ENCODE measurements at places on chromosomes 2 and 18.
A peak's percentile ranks its signal among the peaks of the same experiment; 100 is the strongest.

DNA sequence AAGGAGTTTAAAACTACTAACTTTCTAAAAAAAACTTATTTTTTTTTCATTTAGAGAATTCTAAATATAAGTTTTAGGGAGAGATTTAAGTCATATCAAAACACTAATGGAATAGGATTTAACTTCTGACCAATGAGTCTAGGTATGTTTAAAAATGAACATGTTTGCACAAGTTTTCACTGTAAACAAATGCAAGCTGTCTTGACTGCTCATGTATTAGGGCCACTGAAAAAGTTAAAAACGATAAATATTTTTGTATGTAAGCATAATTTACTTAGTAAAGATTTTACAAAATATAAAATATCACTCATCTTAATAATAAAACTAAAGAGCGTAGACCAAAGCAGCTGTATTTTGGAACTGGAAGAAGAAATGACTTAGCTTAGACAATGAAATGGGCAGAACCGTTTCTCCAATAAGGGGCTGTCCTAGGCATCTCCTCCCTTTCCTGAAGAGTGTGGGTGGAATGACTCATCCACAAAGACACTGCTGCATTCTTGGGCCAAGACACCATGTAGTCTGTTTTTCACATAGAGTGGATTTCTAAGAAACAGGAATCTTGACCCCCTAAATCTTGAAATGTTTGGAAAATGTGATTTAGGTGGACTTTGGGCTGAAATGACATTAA lies 118.8 kb downstream of the MEP1B start:
- DNase-seq, result no peak

DNA sequence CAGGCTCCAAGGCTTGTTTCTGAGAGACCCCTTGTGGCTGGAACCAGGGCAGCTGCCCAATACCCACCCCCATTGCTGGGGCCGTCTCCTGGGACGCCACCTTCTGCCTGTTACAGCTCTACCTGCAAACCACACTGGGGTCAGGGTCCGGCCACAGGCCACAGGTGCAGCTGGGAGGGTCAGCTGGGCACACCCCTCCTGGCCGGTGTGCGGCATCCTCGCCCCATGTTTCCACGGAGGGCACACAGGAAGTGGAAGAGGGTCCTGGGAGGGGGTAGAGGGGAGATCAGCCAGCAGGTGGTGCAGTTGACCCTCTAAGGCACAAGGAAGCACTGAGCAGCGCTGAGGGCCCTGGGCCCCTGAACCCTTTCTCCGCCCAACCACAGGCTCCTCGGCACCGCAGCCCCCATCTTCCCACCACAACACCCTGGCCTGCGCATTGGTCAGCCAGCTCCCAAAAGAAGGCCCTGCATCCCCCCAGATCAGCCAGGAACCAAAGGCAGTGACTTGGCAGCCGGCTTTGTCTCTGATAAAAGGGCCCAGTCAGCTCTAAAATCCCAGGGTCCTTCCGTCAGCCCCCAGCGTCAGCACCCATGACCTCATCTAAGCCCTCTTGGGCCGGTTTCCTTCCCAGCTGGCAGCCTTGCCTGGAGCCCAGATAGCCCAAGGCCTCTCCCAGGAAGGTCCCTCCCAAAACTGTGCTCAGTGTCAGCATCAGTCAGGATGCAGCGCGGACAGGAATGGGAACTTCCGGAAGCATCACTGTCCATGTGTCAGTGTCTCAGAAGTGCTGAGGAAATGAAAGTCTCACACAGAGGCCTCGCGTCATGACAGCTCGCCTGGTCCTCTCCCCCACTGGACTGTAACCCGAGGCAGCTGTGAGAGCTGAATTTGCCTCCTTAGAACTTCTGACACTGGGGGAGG lies 1.7 kb downstream of the ERFE start:
- DNase-seq, result no peak

- DNase-seq, result no peak
Observed at GRCh38 chr2:38045811-38046210, 30.1 kb downstream of the CYP1B1 start.

DNA sequence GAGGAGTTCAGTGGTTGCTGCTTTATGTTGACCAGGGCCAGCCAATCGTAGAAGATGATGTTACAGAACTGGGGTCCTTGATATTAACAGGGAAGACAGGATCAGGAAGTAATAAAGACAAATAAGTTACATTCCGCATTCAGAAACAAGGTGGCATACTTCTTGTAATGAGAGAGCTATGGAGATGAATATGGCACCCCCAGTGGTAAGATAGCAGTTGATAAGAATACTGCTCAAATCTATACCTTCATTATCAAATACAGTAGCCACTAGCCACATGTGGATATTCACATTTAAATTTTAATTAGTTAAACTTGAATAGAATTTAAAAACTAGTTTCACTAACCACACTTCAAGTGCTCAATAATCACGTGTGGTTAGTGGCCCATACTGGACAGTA lies 290.4 kb upstream of the RBMS1 start:
- no peak for DNase-seq

GRCh38 chr2:143422681-143423080 lies 293.5 kb downstream of the ARHGAP15 start:
- DNase-seq, result no peak

- no peak for DNase-seq
Observed at GRCh38 chr2:161386228-161386824, 29.8 kb upstream of the TBR1 start.

- no peak for DNase-seq
Observed at GRCh38 chr2:30713698-30714097, 93.5 kb downstream of the CAPN13 start.

- no peak for DNase-seq
Observed at GRCh38 chr2:120737340-120738101, 1.9 kb downstream of the GLI2 start.

GRCh38 chr2:70553584-70554337 lies at the start of gene TGFA:
TGFA (minus strand) TSS chr2:70553826; CDS start chr2:70553767, 59 bp downstream.
- peak; percentile 78 for DNase-seq

DNA sequence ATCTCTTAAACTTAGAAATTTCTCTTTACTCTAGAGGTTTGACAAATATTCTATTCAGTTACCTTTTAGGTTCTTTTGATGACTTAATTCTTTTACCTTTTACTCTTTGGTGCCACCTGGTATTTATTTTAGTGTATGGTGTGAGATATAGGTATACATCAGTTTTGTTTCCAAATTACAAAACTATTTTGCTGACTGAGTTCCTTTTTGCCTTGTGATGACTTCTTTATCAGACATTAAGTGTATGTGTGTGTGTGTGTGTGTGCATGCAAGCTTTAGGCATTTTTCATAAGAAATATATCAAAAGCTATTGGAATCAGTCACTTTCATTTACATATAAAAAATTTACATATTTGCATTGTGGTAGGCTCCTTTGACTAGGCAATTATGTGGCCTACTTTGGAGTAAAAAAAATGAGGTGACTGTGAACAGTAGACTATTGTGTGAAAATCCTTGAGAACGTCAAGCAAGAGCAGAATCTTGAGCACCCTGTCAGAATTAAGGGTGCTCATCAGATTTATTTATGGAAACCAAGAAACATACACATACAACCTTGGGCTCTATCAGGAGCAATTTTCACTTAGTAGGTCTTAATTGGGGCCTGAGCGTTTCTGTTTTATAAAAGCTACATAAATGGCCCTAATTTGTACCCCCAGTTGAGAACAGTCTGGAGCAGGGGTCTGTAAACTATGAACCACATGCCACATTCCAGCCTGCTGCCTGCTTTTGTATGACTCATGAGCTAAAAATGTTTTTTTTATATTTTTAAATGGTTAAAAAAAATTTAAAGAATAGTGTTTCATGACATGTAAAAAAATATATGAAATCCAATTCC lies 415.9 kb downstream of the SLC4A3 start:
- no peak for DNase-seq

- no peak for DNase-seq
Observed at GRCh38 chr2:75589391-75590105, 28.8 kb upstream of the EVA1A start.

GRCh38 chr18:68427951-68428401 lies 286.9 kb downstream of the TMX3 start:
- DNase-seq, result no peak

DNA sequence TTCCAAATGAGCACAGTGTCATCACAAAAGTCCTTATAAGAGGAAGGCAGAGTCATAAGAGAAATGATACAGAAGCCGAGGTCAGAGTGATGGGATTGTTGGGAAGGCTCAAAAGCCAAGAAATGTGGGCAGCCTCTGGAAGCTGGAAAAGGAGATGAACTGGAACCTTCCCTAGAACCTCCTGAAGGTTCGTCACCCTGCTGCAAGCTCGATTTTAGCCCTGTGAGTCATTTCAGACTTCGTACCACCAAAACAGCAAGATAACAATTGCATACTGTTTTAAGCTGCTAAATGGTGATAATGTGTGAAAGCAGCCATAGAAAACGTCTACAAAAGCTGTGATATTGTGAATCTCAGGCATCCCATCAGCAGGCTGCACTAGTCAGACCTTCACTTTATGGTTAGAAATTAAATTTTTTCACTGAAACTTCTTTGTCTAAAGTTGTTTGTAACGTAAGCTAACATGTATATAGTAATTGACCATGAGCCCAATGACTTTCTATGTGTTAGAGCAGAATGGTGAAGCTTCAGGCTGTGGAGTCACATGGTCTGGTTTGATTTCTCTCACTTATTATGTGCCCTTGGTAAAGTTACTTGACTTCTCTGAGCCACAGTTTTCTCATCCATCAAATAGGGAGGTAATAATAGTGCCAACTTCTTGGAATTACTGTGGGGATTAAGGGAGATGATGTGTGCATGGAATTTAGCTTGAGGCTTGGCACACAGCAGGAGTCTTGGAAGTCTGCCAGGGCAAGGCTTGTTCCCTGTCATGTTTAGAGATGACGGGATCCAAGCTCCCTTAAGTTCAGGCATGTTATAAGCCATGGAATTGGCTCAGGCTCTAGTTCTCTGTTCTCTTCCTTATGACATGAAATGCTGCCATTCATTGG lies 132.0 kb upstream of the CCDC195 start:
- DNase-seq, result peak; percentile 2
